Stimulated activated CD8-positive, alpha-beta memory T cell treated with anti-CD3 and anti-CD28 coated beads, Interleukin-12 subunit alpha, Interleukin-12 subunit beta, amount 100 ng/mL, for 1 hour (primary cell): ENCODE measurements at places on chromosomes 16 and 17.

- no peak for DNase-seq
These were observed 1.0 kb downstream of the RNF166 start for GRCh38 chr16:88705076-88705684.

GRCh38 chr17:66255527-66255971 is 26.3 kb upstream of the APOH start:
- no peak for DNase-seq

- no peak for DNase-seq
These were observed 44.0 kb upstream of the CLEC18B start for GRCh38 chr16:74465281-74465680.

DNA sequence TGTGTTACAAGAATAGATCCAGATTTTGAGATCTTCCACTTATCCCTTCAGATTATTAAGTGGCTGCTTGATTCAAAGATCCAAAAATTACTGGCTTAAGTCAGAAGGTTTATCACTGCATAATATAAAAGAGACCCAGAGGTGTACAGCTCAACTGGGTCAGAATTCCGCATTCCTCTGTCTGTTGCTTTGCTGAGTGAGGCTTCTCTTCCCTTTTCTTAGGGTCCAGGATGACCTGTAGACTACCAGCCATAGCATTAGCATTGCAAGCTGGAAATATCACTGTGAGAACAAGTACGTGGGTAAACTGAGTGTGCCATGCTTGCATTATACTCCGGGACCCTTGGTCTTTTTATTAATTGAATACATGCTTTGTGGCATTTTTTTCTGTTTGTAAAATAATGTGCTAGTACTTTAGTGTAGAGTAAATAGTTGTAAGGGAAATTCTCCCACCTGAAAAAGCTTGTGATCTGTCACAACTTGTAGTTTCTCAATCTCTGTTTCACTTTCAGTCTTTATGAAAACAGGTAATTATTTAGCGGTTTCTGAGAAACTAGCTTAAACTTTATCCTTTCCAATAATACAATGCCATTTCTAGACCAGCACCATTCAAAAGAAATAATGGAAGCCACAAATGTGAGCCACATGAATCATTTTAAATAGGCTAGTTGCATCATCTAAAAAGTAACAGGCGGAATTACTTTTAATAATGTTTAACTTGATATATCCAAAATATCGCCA is 61.6 kb downstream of the TNRC6C start:
- DNase-seq = no peak

GRCh38 chr17:82116246-82116645 is 18.2 kb upstream of the FASN start:
- no peak for DNase-seq

GRCh38 chr16:69618721-69619120 is 53.0 kb downstream of the NFAT5 start:
- no peak for DNase-seq

GRCh38 chr16:57279780-57280638 is 4.5 kb downstream of the PLLP start:
- no peak for DNase-seq

- no peak for DNase-seq
These were observed 632.4 kb downstream of the CDH11 start for GRCh38 chr16:64489449-64489848.
